ENCODE measurements at places on chromosomes 11 and 22. TPM values are rescaled to one million over a fixed set of nuclear protein-coding genes. Genes with fewer than 3 reads are reported as not detected.

Gene JAML
- under 0.01 TPM for total RNA-seq

Gene LRRC75B
- total RNA-seq, result 10.1 TPM

Gene PRG3
- not detected for total RNA-seq

Gene PCF11
- 40.0 TPM for total RNA-seq

Gene SLC25A45
- total RNA-seq, result 1.3 TPM

Gene CADM1
- 5.5 TPM for total RNA-seq

Gene MS4A12
- total RNA-seq, result not detected

Gene MICALL1
- 38.0 TPM for total RNA-seq

Gene MMP12
- not detected for total RNA-seq

Gene TBX1
- 0.12 TPM for total RNA-seq

Gene FAT3
- total RNA-seq, result 6.2 TPM

Gene CHRM1
- not detected for total RNA-seq

Gene TYR
- not detected for total RNA-seq
